ENCODE measurements at places on chromosomes 12 and 14.

DNA sequence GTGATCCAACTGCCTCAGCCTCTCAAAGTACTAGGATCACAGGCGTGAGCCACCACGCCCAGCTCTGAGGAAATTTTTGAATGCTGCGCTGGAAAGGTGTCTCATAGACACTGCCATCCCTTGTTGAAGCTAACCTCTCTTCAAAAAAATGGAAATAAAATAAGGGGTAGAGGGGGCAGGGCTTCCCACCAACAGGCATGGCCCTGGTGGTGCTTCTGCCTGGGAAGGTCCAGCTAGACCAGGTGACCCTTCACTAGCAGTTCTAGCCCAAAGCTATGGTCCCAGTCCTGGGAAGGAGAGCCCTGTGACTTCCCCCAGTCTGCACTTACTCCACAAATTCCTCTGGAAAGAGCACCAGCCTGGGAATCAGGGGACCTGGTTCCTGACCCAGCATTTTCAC, 45.7 kb upstream of the TSPAN11 start:
- no peak for DNase-seq

- DNase-seq: no peak
Observed at GRCh38 chr12:79019672-79020071, 155.1 kb downstream of the SYT1 start.

- DNase-seq: no peak
Observed at GRCh38 chr14:39558525-39558924, 126.3 kb upstream of the FBXO33 start.

DNA sequence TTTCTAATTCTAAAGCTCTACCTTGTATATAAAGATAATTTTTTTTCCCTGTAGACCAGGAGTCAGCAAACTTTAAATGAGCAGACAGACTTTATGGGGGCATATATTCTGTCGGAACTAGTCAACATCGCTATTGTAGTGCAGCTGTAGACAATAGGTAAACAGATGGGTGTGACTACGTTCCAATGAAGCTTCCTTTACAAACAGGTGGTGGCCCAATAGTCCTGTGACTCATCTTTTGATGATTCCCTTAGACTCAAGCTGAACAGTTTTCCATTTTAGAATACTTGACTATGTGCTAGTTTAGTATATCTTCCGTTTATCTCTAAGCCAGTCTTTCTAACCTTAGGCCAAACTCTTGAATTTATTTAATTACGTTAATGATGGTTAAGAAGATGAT, 16.3 kb downstream of the MUCL1 start:
- no peak for DNase-seq

DNA sequence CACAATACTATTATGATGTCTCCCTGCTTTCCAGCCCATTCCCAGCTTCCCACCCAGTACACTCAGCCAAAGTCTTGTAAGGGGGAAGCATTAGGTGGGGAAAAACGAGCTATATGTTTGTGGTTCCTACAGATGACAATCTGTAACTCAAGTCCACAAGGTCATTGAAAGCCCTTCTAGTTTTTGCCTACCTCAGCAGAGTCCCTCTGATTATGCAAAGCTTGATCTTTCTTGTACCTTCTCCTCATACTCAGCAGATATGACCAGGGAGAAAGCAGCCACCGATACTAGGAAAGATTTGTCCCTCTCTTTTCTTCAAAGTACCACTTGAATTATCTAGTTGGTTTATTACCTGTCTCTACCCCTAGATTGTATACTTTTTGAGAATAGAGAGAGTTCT, 10.6 kb downstream of the CMAS start:
- DNase-seq: no peak

GRCh38 chr12:51382173-51382572, 9.0 kb downstream of the GALNT6 start:
- no peak for DNase-seq

DNA sequence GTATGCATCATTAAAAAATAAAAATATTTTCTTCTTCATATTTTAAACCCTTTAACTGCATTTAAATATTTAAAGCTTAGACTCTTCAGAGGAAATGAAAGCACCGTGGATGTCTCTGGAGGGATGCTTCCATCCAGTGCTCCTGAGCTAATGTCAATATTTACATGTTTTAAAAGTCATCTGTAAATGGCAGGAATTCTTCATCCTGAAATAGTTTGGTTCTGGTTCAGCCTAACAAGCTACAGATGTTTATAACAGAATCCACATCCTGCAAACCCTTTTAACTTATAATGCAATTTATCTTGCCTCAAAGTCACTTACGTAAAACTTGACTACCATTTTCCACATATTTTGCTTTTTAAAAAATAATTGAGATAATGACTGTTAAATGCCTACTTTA, 1207.3 kb downstream of the SLC16A7 start:
- no peak for DNase-seq

- DNase-seq: no peak
Observed at GRCh38 chr14:75589931-75590330, 11.5 kb downstream of the FLVCR2 start.

GRCh38 chr12:111010061-111010460, 89.7 kb upstream of the MYL2 start:
- DNase-seq: no peak

GRCh38 chr14:27995691-27996090, 770.9 kb upstream of the FOXG1 start:
- no peak for DNase-seq

- no peak for DNase-seq
Observed at GRCh38 chr14:22184157-22184829, 404.7 kb downstream of the DAD1 start.

GRCh38 chr14:61930101-61930857, 168.1 kb downstream of the SNAPC1 start:
- DNase-seq: no peak

GRCh38 chr12:122413516-122414404, 8.7 kb downstream of the CLIP1 start:
- DNase-seq: no peak

DNA sequence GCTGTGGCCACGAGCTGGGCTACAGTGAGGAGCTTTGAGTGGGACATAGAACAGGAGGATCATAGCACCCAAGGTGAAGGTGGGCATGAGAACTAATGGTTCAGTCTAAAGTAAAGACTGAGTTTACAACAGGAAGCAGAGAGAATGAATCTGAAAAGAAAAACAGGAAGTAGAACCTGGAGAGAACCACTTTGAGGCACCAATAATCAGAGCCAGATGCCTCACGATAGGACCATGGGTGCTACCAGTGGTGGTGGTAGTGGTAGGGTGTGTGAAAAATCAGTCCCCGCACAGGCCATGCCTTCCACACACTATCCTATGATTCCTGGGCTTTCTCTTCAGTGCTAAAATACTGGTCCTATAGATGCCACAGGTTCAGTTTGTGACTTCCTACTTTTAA, 293.6 kb downstream of the AKAP6 start:
- no peak for DNase-seq

- peak; percentile 87 for DNase-seq
Observed at GRCh38 chr14:26598081-26598671, 343 bp upstream of the NOVA1 start.

- no peak for DNase-seq
Observed at GRCh38 chr14:79584679-79585078, 626.6 kb downstream of the DIO2 start.

- no peak for DNase-seq
Observed at GRCh38 chr12:116346741-116347140, 69.2 kb upstream of the MED13L start.

- DNase-seq: no peak
Observed at GRCh38 chr14:64880221-64881121, 764 bp upstream of the SPTB start.

DNA sequence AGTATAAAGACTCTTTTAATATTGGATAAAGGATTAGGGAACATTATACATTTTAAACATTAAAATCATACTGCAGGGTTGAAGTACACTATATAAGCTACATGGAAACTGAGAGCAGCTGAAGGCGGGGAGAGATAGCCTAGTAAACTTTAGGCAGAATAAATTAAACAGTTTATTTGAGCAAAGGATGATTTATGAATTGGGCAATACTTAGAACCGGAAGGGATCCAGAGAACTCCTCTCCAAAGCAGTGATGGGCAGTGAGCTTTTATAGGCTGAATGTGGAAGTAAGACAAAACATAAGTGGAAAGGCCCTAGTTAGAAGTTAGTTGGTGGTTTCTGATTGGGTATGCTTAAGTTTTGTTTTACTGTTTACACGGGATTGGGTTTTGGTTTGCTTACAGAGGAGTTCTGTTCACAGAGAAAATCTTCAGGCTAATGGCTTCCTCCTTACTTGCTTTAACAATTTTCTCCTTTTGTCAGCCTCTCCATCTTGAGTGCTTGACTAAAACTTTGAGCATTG, 18.9 kb downstream of the LEMD3 start:
- DNase-seq: no peak

- DNase-seq: no peak
Observed at GRCh38 chr12:32201976-32202375, 95.3 kb downstream of the BICD1 start.

GRCh38 chr14:64459405-64460136, 5.7 kb upstream of the AKAP5 start:
- no peak for DNase-seq

DNA sequence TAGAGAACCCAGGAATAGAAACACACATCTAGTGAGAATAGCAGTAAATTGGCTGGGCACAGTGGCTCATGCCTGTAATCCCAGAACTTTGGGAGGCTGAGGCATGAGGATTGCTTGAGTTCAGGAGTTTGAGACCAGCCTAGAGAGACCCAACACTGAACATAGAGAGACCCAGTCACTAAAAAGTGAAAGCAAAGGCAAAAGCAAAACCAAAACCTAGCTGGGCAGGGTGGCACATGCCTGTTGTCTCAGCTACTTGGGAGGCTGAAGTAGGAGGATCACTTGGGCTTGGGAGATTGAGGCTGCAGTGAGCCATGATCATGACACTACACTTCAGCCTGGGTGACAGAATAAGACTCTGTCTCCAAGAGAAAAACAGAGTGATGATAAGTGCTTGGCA, 37.5 kb upstream of the MIS18BP1 start:
- DNase-seq: no peak

DNA sequence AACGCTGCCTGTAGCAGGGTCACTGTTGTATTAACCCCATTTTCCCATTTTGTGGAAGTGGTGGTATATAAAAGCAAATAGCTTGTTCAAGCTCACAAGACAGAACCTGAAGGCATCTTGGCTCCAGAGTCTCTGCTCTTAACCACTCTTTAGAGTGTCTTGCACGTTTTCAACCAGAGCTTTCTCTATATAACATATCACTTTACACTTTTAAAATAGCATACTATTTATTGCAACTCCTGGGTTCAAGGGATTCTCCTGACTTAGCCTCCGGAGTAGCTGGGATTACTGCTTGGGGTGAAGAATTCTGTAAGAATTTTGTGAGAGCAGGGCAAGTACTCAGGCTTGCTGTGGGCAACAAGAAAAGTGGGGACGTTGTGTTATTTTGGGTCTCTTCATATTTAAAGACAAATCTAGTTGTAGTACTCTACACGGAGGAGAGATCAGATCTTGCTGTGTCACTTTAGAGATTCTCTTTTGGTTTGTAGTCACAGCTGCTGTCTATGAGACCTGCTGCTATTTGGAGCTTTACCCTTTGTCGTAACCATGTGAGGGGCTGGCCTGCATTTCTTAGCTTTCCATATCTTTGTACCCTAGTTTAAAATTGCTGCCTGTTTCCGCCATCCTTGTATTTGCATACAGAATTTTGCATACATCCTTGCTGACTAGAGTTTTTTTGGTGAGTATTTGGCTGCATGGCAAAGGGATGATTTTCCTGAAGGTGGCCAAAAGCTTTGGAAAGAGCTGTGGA, 40.7 kb downstream of the WDR20 start:
- no peak for DNase-seq

GRCh38 chr12:47698631-47699030, 7.2 kb downstream of the RPAP3 start:
- DNase-seq: no peak

DNA sequence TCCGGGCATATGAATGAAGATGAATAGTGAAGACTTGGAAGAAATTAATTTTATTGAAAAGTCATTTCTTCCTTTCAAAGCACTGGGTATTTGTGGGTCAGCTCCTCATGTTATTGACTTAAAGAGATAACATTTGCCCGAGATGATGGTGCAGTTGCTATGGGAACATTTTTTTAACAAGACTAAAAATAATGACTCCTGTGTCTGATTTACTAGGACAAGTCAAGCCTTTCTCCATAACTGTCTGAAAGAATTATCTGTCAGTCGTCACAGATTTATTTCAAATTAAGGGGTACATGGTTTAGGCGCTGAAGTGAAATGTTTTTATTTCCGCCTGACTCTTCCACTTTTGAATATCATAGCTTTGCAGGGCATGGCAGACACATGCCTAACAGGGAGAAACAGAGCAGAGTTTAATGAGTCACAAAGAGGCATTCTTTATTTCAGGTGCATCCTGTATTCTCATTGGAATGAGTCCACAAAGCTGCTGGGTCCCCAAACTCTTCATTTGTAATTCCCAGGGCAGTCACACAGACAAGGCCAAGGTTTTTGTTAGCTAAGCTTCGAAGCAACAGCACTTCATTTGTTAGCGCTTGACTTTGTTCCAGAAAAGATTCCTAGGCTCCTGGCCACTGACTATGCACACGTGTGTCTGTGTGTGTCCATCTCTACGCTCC, 4.3 kb upstream of the GPHB5 start:
- no peak for DNase-seq

- no peak for DNase-seq
Observed at GRCh38 chr12:63090716-63091115, 60.3 kb downstream of the AVPR1A start.

DNA sequence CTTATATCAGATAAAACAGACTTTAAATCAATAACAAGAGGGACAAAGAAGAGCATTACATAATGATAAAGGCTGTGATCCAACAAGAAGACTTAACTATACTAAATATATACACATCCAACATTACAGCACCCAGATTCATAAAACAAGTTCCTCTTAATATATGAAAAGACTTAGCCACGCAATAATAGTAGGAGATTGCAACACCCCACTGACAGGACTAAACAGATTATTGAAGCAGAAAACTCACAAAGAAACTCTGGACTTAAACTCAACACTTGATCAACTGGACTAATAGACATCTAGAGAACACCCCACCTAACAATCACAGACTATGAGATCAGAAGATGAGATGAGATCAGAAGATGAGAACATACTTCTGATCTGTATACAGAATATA, 5.7 kb upstream of the CLEC14A start:
- no peak for DNase-seq

DNA sequence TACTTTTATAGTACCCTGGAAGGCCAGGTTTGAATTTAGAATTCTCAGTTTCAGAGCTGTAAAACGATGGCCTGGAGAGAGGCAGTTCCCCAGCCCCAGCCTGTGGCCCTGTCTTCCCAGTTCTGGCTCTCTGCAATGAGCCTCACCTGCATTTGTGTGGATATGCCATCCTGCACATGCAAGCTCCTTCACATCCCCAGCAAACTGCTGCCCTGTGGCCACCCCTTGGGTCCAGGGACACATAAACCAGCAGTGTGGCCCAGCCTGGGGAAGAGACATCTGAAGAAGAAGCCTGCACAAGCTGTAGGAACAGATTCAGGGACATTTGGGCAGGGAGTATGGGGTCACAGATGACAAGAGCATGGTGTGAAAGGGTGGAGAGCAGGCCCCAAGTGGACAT, 174.3 kb upstream of the CRY1 start:
- DNase-seq: no peak

All from H1 (cell line).